HL-60 (cell line): ENCODE measurements at places on chromosomes 4 and X.

DNA sequence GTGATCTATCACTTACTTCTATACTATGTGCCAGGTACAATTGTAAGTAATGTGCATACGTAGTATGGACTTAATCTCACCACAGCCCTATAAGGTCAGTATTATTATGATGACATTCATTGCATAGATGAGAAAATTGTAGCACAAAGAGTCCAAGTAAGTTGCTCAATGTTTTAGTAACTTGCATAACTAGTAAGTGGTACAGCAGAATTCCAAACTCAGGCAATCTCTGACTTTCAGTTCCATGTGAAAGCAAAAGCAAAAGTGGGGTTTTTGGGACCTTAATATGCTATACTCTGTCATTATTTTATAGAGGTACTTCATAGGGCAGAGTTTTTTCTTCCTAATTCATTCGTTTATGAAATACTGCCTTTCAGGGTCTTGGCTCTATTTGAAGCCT, 188.8 kb upstream of the VEGFC start:
- DNase-seq = no peak

DNA sequence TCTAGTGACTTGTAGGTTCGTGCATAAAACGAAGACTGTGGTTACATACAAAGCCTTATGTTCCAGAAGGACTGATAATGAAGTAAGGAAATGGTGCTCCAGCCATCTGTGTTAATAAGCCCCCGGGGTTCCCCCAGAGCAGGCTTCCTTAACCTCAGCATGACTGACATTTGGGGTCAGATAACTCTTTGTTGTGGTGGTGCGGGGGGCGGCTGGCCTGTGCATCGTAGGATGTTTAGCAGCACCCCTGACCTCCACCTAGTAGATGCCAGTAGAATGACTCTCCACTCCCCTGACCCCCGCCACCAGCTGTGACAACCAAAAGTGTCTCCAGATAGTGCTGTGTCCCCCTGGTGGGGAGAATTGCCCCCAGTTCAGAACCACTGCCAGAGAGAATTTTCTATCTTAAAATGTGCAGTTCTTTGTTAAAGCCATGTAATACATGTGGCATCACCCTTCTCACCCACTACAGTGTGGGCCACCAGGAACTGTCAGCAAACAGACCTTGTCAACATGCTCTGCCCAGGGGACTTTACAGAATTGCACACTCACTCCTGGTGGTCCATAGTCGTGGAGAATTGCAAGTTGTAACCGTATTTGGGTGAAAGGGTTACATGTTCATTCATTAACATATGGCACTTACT, 7.5 kb downstream of the SH3KBP1 start:
- no peak for DNase-seq

GRCh38 chrX:96619588-96619987, 65.1 kb upstream of the DIAPH2 start:
- no peak for DNase-seq

GRCh38 chrX:92232182-92232581, 453.0 kb downstream of the PCDH11X start:
- no peak for DNase-seq

DNA sequence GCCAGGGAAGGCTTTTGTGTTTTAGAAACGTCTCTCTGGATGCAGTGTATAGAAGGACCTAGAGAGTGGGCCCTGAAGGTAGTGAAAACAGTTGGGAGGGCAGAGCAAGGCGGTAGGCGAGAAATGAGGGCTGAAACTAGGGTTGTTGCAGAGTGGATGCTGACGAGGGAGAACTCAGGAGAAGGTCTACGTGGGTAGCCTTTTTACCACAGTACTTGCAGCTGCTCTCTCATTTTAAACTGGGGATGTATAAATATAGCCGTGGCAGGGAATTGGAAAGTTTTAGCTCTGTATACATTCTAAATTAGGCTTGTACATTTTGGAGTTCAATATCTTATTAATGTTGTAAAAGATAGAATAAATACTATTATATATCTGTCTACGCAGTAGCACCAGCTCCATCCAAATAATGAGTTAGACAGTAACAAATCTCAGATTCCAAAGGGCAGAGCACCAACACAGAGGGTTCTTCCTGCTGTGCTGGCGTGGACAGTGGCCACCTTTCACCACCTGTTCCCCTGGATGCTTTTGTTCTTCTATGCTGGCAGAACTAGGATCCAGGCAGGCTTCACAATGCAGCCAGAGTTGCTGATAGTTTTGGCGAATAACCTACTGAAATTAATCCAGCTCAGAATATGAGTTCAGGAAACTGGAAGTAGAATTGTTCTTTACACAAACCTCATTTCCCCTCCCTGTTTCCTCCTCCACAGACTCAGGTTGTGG, 31.7 kb downstream of the CCNG2 start:
- DNase-seq = no peak

DNA sequence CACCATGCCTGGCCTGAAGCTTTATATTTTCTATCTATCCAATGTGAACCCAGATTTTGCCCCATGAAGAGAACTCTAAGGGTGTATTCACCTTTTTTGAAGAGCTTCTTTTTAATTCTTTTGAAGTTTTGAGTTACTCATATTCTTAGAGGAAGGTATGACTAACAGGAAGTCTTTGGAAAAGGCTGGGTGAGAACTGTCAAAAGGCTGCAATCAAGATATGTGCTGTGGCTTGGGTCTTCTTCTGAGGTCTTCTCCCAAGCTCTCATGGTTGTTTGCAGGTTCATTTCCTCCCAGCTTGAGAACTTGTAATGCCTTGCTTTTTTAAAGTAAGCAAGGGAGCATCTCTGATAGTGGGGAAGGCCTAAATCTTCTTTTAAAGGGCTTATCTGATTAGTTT, 3.1 kb upstream of the C4orf17 start:
- no peak for DNase-seq

- no peak for DNase-seq
Measured at GRCh38 chrX:104445591-104445990, 120.4 kb upstream of the IL1RAPL2 start.

DNA sequence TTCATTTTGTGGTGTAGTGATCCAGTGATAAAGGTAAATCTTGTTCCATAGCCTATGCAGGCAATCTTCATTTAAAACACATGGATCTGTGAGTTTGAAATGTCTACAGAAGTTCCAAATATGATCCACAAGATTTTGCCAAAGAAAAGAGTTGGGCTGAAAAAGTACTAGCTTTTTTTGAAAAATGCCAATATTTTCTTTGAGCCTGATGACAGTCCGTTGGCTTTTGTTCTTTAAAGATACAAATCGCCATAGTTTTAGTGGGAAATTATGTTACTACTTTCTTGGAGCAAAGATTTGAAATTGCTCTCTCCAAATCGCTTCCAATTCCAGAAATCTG, 71.5 kb downstream of the HPGD start:
- DNase-seq = no peak

DNA sequence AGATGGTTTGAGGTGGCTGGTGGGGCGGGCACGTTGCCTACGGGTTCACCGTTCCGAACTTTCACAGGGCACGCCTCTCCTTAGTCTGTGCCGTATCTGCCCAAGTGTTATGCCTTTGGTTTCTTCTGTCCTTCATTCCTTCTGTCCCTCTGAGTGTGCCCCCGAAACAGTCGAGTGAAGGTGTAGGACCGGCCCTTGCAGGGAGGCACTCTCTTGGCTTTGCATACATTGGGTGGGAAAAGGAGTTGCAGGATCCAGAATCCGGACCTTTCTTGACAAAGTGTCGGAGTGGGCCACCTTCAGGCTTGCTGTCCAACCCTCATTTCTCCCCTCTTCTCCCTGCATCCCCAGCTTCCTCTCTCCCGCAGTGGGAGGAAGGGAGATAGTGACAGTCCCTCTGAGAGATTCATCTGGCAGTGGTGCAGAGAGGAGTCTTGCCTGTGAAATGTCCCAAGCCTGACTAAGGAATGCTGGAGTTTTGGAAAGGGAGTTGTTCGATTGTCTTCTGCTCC, 569 bp downstream of the ARFIP1 start:
- peak; percentile 12 for DNase-seq

DNA sequence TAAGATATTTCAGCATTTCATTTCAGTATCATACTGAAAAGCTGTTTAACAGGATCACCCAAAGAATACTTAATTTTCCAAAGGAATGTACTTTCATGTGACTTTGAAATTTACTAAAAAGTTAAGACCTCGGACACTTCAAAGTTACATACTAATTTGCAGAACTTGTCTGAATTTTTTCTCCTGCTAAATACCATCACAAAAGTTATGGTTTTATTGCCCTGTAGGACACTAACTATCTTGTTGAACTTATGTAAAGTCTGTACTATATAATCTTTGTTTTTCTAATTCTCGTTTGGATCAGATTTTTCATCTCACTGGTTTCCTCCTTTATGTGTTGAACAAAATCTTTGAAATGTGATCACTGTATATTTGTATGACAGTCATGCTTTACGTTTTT, 37.2 kb upstream of the GRID2 start:
- DNase-seq = no peak

- DNase-seq = no peak
Measured at GRCh38 chrX:103464072-103464773, 55.1 kb downstream of the RAB40A start.

GRCh38 chr4:163611182-163611581, 116.7 kb downstream of the TMA16 start:
- DNase-seq = no peak

DNA sequence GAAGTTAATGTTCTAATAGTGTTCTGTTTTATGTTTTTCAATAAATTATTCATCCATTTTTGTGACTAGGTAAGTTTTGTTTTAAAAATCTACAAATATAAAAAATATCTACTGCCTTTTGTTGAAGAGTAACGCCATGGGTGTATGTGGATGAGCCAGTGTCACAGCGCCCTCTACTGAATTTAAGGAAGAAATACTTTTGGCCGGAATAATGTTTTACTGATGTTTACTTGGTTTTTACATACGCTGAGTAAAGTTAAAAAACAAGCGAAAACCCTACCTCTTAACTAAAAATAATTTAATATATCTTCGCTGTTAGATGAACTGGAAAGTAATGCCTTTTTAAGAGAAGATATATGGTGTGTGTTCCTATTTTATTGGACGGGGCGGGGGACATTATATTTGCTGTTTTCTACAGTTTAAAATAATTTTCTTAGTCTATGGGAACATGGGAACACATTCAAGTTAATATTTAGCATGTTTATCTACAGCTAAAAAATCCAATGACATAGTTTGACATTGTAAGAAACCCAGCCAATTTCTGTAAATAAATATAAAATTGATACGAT, 86.1 kb downstream of the CPE start:
- peak; percentile 3 for DNase-seq

GRCh38 chr4:20271950-20272349, 20.2 kb downstream of the SLIT2 start:
- no peak for DNase-seq

GRCh38 chr4:173752610-173753230, 222.7 kb upstream of the HAND2 start:
- peak; percentile 67 for DNase-seq

GRCh38 chr4:56674984-56675383, 6.1 kb downstream of the HOPX start:
- no peak for DNase-seq

GRCh38 chr4:185122681-185123345, 20.3 kb upstream of the SLC25A4 start:
- no peak for DNase-seq

DNA sequence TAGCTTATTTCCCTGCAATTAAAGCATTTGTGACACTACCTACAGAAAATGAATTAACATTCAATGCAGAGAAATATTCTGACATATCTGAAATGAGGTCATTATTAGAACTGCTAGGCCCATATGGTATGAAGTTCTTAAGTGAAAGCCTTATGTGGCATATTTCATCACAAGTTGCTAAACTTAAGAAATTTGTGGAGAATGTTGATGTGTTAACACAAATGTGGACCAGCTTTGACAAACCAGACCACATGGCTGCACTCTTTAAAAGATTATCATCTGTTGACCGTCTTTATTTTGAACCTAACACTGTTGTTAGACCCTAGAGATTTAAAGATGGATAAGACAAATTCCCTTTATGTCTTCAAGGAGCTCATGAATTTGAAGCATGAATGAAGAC, 1024.1 kb downstream of the RPA4 start:
- no peak for DNase-seq

- DNase-seq = no peak
Measured at GRCh38 chr4:180028682-180029081, 2214.5 kb upstream of the TENM3 start.
